ENCODE measurements at places on chromosomes 16 and 17.

GRCh38 chr17:58328195-58329034 lies at the start of gene TSPOAP1:
TSPOAP1 (minus strand) TSS chr17:58328795; CDS start chr17:58327920, 875 bp downstream.
- DNase-seq, result no peak

DNA sequence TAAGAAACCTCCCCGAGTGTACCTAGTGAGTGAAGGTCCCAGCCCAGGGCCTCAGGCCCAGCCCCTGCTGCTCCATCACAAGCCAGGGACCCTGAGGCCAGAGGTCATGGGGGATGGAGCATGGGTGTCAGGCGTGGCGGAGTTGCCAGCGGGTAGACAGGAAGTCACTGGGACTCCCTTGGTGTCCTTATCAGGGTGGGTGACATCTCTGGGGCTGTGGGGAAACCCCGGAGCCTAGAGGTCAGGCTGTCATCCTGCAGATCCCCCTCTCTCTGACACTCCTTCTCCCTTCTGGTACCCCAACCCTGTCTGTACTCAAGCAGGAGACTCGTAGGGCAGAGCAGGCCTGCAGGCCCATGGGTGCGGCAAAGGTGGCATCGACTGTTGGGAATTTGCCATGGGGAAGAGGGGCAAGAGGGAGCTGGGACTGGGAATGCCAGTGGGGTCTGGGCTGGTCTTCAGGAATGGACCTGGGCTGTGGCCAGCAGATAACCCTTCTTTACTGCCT lies 10.8 kb upstream of the ADGRG1 start:
- DNase-seq, result no peak

DNA sequence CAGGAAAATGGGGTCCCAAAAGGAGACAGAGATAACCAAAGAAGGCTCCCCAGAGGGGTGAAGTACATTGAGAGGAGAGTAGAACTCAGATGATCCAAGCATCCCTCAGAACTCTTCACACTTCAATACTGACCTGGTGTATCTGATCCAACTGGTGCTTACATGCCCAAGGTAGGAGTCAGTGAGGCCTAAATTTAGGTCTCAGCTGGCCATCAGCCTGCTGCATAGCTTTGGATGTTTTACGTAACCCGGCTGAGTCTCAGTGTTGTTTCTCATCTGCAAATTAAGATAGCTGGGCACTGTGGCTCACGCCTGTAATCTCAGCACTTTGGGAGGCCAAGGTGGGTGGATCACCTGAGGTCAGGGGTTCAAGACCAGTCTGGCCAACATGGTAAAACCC lies 11.6 kb upstream of the GOSR2 start:
- DNase-seq, result no peak

DNA sequence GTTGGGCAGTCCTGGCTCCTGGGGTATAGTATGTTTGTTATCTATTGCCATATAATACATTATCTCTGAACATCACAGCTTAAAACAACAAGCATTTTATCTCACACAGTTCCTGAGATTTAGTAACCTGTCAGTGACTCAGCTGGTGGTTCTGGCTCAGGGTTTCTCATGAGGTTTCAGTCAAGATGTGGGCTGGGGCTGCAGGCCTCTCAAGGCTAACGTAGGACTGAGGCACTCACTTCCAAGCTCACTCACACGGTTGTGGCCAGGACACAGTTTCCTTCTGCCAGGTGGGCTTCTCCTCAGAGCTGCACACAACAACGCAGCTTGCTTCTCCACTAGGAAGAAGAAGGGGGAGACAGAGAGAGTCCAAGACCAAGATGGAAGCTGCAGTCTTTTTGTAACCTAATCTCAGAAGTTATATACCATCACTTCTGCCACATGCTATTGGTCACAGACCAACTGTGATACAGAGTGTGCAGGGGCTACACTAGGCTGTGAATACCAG lies 10.3 kb upstream of the MED13 start:
- peak; percentile 71 for DNase-seq

DNA sequence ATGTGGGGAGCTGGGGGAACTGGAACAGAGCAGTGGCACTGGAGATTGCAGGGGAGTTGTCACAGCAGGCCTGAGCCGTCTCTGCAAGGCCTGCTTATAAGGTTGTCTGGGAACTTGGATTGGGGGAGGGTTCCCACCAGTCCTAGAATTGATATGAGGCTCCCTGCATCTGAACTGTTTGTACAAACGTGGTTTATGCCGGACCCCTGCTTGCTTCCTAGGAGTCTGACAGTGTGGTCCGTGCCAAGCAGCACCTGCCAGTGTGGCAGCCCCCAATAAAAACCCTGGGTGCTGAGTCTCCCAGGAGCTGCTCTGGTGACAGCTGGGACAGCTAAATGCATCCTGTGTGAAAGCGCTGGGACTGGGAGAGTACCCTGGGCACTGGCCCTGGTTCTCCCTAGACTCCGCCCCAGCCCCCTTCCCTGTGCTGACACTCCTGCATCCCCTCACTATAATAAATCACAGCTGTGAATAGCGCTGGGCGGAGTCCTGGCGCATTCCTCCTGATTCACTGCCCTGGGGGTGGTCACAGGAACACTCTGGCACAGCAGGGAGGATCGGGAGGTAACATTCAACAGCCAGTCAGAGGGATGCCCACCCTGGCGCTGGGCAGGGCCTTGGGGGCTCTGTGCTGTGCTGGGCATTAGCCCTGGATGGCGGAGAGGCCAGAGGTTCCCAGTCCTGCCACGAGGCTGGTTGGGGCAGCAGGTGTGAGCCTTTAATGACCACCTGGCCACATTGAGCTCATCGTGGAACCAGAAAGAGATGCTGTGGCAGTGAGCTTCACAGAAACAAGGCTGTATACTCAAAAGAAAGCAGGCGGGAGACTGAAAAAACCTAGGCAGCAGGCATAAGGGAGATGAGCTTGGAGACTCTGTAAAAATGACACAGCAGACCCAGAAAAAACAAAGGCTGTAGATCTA lies 45.6 kb downstream of the RMI2 start:
- no peak for DNase-seq

DNA sequence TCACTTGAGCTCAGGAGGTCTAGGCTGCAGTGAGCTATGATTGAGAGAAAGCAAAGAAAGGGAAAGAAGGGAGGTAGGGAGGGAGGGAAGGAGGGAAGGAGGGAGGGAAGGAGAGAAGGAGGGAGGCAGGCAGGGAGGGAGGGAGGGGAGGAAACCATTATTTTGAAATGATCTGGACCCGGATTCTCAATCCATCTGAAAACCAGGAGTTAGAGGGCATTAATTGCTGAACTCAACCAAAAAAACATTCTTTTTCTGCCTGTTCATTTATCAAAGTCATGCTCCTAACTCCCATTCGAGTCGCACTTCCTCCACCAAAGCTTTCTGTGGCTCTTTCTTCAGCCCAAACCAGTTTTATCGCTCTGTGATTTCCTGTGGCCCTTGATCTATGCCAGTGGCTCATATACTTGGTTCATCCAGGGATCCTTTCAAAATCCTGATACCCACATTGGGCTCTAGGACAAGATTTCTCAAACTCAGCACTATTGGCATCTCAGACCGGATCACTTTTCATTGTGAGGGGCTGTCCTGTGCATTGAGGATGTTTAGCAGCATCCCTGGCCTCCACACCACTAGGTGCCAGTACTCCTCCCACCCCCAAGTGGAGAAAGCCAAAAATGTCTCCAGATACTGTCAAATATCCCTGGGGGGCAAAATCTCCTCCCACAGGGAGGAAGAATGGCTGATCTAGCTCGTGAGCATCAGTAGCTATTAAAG lies 38.2 kb downstream of the CMTM4 start:
- no peak for DNase-seq

DNA sequence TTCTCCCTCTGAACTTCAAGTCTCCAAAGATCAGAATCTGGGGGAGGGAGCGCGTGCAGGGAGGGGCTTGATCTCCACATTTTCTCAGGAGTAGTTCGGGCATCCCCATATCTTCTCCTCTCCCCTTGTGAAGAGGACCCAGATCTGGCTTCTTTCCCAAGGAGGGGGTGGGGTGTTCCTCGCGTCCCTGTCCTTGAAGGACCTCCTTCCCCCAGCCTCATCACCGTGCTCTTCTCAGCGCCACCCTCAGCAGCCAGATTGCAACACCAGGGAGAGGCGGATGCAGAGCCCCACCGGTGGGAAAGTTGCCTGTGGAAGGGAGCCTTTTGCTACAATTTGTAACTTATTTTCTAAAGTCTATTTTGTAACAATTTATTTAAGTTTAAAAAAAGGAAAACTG lies 5.7 kb downstream of the PRSS53 start:
- no peak for DNase-seq

- DNase-seq, result no peak
Measured at GRCh38 chr17:31413874-31414549, 22.5 kb downstream of the RAB11FIP4 start.

GRCh38 chr17:5830921-5831320 lies 239.3 kb upstream of the WSCD1 start:
- DNase-seq, result no peak

DNA sequence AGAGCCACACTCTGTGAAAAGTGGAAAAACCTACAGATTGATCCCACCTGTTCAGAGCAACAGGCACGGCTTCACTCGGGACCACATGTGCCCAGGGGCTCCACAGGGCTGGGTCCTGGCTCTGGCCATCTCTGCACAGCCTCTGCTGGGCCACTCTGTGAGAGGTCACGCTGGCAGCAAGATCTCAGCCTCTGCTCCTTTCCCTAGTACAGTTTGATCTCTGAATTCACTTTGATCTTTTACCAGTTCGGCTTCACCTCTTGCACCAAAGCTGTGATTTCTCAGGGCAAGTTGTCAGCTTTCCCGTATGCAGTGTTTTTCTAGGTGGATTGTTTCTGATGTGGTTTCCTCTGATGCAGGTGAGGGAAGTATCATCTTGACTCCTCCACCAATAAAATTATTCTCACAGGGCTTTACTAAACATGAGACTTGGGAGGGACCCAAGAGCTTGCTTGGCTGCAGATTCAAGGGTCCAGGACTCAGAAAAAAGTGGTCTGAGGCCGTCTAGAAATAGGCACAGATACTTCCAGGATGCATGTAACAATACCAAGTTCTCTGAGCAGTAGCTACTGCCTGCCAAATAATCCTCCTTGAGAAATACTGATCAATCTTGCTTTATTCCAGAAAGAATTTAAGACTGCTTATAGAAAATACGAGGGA lies 24.0 kb upstream of the ALDH3A1 start:
- DNase-seq, result no peak

GRCh38 chr16:51175081-51175480 lies 24.0 kb upstream of the SALL1 start:
- DNase-seq, result peak; percentile 18

DNA sequence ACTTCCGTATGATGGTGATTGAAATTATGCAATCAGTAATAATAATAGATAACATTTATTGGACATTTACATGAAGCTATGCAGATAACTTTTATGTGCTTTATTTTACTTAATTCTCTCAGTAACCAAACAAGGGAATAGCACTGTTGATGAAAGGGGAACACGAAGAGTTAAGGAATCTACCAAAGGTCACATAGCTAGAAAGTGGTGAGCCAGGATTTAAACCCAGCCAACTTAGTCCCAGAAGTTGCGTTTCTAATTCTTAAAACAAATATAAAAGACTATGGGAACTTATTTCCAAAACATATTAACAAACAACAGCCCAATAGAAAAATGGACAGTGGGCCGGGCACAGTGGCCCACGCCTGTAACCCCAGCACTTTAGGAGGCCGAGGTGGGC lies 9.7 kb downstream of the SPNS3 start:
- DNase-seq, result no peak

DNA sequence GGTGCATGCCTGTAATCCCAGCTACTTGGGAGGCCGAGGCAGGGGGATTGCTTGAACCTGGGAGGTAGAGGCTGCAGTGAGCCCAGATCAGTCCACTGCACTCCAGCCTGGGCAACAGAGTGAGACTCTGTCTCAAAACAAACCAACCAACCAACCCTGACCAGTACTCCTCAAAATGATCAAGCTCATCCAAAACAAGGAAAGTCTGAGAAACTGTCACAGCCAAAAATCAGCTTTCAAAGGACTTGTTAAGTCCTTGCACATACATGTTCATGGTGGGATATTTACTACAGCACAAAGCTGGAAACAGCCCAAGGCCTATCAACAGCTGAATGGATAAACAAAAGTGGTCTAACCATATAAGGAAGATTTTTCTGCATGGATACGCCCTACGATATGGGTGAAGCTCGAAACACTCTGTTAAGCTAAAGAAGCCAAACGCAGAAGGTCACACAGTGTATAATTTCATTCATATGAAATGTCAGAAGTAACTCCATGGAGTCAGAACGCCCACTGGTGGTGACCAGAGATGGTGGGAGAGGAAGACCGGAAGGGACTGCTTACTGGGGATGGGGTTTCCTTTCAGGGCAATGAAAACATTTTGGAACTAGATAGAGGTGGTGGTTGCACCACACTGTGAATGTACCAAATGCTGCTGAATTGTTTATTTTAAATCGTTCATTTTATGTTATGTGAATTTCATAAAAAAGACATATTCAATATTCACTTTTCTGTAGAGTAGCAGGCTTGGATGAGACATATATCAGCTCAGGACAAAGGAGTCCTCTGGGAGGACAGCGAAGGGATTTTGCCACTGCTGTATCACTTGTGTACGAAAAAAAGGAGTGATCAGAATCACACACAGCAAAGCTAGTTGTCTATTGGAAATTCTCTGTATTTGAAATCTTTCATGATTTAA lies 17.7 kb downstream of the CCL17 start:
- DNase-seq, result peak; percentile 68

DNA sequence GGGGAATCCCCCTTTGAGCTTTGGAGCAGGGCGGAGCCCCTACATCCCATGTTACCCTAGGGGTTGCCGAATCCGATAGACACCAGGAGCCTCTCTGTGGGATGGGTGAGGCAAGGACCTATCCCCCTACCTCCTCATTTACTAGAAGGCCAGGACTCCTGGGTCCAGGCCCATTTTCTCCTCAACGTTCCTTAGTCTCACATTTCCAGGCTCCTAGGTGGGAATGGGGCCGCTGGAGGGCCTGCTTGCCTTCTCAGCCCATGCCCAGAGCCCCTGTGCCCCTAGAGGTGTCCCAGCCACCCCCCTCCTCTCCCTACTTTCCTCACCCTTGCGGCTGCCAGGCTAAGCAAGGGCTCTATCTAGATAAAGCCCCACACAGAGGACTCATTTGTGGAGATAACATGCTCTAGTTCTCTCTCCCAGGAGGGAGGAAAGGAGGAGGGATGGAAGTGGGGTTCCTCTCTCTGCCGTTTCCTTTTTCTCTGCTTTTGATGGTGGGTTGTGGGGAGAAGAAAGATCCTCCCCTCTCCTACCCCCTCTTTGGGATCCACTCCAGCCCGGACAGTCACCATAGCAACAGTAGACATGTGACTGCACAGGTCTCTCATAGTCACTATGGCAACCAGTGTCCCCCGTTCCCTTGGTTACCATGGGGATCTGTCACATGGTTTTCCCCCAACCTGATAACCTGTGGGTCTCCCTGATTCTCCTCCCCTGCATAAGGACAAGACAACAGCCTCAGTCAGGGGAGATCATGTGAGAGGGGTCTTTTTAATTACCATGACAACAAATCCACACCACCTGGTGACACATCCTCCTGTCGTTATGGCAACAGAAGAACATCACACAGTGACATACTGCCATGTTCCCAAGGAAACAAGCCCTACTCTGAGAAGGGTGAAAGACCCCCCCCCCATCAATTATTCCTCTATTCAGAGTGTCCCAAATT lies 5.2 kb downstream of the CACNA1G start:
- DNase-seq, result no peak

DNA sequence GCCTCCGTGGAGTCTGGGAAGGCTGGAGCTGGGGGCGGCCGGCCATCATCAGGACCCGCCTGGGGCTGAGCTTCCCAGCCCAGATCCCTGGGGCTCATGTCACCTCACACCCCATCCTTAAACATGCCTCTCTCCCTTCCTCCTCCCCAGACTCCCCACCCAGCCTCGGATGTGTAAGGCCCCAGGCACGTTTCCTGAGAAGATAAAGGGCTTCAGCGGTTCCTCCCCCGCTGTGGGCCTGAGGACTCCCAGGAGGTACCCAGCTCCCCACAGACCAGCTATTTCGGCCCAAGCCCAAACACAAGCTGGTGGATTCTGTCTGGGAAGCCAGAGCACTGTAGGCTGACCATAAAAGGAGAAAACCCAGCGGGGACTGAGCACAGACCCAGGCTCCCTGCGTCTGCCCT lies 49.2 kb downstream of the MYH11 start:
- DNase-seq, result peak; percentile 54
